ENCODE measurements at places on chromosomes 16 and 17.

DNA sequence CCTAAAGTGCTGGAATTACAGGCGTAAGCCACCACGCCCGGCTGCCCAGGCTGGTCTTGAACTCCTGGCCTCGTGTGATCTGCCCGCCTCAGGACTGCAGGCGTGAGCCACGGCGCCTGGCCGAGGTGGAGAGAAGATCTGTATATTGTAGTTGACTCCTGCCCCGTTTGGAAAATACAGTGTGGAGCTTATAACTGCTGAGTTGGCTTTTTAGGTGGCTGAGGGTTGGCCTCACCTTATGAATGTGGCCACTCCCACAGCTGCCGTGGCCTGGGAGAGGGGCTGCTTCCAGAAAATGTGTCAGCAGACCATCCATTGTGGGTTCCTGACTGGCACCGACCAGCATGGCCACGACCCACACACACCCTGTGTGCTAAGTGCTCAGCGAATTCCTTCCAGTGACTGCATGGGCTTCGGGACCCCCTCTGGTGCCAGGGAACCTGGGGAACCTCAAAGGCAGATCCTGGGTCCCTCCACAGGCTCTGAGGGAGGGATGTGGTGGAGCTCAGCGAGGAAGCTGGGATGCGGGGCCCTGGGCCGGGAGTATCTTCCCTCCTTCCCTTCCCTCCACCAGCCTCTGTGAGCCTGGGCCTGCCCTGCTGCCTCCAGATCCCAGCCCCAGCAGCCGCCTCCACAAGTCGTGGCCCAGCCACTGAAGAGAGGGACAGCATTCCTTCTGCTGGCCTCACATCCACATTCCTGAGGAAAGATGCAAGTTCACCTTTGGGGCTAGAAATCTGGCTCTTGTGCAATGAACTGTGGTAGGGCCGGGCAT, 10.9 kb upstream of the RAB11FIP3 start:
- no peak for DNase-seq

GRCh38 chr16:64910356-64910755, 211.5 kb downstream of the CDH11 start:
- no peak for DNase-seq

DNA sequence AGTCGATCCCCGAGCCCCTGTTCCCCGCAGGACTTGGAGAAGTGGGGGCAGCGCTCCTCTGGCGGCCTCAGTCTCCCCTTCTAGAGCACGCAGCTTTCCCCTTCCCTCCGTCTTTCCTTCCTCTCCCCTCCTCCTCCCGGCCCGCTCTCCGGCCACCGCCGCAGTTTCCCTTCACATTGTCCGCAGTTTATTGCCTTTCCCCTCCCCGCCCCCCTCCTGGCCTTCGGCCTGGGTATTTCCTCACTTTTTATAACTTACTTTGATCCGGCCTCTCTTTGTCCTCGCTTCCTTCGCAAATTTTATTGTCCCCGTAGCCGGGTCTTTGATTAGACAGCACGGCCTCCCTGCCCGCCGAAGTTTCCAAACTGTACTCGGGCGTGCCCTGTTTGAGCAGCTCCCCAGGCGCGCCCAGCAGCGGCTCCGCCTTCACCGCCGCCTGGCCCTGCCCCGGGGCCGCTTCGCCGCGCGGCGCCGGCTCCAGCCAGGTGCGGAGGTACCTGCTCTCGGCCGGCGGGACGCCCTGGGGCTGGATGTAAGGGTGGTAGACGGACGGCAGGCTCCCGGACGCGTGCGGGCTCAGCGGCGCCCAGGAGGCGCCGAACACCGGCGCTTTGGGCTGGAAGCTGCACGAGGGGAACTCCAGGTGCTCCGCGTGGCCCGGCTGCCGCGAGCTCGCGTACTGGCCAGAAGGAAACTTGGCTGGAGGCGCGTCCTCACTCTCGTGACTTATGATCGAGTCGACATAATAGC, 488 bp downstream of the HOXB9 start:
- peak; percentile 53 for DNase-seq

GRCh38 chr17:48213797-48214196, 106.2 kb downstream of the SNX11 start:
- DNase-seq, result no peak

DNA sequence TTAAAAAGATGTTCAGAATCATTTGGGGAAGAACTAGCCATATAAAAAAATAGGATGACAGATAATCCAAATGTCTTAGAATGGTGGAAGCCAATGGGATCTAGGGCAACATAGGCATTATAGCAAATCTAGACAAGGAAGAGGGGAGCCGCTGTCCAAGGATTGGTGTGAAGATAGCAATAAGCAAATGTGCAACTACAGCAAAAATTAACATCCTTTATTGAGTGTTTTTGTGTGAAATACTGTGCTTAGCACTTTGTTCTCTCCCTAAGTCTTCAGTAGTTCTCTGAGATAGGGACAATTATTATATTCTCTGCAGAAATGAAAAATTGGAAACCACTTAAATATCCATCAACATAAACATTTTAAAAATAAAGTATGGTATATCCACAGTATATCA, 177.0 kb downstream of the PHKB start:
- no peak for DNase-seq

DNA sequence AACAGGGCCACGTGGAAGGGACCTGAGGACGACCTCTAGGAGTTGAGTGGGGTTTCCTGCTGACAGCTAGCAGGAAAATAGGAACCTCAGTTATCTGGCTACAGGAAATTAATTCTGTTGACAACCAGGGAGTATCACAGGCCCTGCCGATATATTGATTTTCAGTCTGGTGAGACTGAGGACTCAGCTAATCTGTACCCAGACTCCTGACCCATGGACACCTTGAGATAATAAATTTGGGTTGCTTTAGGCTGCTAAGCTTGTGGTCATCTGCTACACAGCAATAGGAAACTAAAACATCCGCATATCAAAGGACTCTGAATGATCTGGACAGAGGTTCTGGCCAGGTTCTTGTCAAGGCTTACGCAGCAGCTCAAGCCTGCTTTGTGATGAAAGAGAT, 80.8 kb upstream of the CNEP1R1 start:
- no peak for DNase-seq

- DNase-seq, result no peak
Measured at GRCh38 chr16:74578838-74579237, 28.1 kb downstream of the GLG1 start.

- DNase-seq, result no peak
Measured at GRCh38 chr16:75138636-75139035, 9.7 kb upstream of the ZFP1 start.

GRCh38 chr17:67441052-67441895, 64.2 kb downstream of the PITPNC1 start:
- DNase-seq, result peak; percentile 74

GRCh38 chr17:57724026-57724728, 20.9 kb downstream of the CCDC182 start:
- peak; percentile 23 for DNase-seq

DNA sequence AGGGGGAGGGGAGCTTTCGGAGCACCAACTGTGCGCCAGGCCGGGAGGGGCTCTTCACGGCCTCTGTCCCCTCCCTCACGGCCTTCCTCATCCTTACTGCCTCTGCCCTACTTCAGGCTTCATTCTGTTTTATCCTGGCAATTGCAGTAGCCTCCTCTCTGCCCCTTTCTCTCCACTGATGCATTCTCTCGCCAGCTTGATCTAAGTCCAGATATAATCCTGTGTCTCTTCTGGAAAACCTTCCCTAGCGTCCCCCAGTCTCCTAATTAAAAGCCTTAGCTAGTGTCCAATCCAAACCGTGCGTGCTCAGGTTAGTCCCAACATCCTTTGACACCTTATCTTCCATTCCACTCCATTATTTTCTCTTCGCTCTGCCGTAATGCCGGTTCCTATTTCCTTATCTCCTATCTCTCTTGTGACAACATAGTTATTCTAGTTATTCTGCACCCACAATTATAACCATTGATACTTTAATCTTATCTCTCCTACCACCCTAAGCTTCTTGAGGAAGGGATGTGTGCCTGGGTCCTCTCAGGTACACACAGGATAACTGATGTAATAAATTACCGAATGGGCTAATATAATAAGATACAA, 869 bp downstream of the ZNF48 start:
- peak; percentile 72 for DNase-seq

- DNase-seq, result no peak
Measured at GRCh38 chr16:1164975-1165374, 12.1 kb downstream of the CACNA1H start.

DNA sequence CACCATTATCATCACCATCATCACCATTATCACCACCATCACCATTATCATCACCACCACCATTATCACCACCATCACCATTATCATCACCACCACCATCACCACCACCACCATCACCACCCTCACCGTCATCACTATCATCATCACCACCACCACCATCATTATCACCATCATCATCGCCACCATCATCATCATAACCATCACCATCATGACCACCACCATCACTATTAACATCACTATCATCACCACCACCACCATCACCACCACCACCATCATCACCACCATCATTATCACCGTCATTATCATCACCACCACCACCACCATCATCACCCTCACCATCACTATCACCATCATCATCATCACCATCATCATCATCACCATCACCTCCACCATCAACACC, 9.1 kb downstream of the FOXL1 start:
- no peak for DNase-seq

- no peak for DNase-seq
Measured at GRCh38 chr17:44623070-44623725, 33.1 kb upstream of the MEIOC start.

GRCh38 chr17:82874011-82874835, 34.4 kb upstream of the ZNF750 start:
- DNase-seq, result no peak

DNA sequence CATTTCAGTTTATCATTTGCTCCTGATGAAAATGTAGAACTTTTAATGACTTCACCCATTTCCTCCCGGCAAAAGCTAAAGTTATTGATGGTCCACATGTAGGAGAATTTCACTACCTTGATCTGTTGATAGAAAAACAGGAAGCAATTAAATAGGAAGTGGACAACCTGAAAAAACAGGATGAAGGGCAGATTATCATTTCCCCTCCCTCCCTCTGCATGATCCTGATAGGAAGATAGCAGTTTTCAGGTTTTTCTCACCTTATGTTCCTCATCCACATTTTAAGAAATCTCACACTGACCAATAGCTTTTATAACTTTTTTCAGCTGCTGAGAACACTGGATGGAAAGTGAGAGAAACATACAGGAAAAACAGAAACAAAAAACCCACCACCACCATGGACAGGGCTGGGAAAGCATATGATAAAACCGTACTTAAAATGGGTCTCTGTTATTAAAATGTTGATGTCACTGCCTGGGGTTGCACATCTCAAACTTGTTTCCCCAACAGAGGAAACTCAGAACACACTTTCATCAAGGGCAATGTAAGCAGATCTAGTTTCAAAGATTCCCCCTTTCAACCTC, 46.4 kb downstream of the NXPH3 start:
- DNase-seq, result no peak

DNA sequence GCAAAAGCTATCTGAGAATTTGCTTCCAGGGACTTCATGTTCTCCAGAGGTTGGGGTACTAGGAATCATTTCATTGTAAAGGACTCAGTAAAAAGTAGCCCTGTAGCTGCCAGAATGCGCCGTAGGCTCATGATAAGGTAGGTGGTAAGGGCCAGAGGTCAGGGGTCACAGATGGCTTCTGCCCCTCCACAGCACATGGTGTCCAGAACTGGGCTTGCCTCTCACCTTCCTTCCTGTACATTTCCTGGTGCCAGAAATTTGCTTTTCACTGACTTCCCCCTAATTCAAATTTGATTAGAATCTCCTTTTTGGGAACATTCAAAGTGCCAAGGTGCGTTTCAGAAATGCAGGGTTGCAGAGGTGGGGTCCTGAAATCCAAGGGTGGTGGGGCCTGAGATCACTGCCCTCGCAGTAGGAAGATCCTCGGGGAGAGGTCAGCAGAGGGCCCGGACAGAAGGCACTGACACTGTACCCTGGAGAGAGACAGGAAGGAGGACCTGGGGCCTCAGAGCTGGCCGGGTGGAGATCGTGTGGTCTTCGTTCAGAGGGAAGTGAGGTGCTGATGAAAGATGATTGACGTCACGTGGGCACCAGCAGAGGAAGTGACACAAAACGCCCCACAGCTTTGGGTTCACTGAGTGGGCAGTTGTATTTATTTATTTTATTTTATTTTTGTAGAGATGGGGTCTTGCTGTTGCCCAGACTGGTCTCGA, 25.5 kb upstream of the METRNL start:
- peak; percentile 91 for DNase-seq

GRCh38 chr17:45397796-45398195, 34.9 kb downstream of the ARHGAP27 start:
- DNase-seq, result no peak

DNA sequence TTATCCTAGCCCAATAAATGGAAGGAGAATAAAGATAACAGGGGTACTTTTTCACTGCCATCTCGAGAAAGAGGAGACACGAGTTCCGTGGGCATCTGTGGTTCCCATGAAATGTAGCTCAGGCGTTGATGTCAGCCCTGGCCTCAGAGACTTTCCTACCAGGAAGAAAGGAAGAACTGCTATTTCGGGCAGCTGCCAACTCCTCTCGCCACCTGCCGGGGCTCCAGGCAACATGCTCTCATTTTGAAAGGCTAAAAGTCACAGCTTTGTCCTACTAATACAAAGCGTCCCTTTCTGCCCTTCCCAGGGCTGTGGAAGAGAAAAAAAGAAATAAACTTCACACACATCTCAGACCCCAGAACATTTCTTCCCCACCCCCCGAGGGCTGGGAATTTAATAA, 65.8 kb downstream of the DHRS7C start:
- no peak for DNase-seq

DNA sequence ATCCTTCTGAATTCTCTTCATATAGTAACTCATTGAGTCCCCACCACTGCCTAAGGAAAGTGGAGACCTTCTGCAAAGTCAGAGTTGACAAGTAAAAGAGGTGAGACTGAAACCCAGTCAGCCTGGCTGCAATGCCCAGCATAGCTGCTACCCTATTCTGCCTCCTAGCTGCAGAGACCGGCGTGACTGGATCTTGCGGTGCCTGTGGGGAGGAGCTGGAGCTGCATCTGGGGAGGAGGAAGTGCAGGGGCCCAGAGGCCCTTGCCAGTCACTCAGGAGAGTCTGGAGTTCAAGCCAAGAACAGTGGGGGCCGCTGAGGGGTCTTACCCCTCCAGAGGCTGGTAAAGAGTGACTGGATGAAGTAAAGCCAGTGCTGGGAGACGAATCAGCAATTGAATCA, 35.0 kb upstream of the ZNF423 start:
- peak; percentile 69 for DNase-seq

DNA sequence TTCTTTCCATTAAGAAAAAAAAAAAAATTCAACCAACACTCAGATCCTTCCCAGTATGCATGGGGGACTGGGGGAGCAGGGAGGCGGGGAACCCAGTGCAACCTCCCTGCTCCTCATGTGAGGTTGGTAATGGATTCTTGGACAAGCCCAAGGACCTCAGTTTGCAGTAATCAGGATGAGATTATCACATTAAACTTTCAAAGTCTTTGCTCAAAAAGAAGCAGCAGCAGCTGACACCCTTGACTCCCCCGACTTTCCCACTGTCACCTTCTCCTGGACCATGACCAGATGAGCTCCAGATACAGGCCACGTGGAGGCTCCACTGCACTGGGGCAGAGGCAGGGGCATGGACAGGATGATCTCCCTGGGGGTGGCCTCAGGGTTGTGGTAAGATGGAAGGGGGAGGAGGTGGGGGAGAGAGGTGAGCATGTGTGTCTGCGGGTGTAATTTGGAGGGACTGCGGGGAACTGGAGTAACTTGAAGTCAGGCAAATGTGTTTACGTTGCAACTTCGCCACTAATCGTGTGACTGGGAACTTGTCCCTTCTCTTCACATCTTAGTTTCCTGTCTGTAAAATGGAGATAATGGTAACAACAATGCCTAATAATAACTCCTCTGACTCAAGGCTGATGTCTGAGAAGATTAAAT, 19.8 kb downstream of the ZNF385C start:
- peak; percentile 38 for DNase-seq

- DNase-seq, result no peak
Measured at GRCh38 chr17:70074236-70074830, 692 bp upstream of the KCNJ16 start.
